ENCODE measurements at places on chromosomes 13 and 19.

DNA sequence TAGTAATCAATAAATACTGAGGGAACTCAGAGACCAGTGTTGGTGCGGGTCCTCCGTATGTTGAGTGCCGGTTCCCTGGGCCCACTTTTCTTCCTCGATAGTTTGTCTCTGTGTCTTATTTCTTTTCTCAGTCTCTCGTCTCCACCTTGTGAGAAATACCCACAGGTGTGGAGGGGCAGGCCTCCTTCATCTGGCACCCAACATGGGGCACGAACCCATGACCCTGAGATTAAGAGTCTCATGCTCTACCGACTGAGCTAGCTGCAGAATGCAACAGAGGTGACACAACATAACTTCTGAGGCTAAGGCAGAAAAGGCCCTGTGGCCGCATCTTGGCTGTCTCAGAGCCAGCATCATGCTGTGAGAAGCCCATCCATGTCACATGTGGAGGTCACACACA, 5.3 kb upstream of the ZNF613 start:
- DNase-seq: no peak

DNA sequence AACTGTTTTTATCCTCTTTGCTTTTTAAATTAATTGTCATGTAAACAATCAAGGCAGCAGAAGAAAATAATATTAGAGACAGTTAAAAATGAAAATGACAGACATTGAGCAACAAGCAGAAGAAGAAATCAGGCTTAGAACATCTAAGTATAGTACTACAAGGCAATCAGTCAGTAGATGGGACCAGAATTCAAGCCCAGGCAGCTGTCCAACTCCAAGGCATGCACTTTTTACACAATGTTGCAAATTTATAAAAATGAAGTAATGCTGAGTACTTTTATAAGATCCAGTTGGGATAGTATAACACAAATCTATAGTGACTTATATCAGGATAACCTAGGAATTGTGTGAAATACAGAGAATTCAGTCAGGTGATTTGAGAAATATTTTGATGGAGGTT, 2815.8 kb downstream of the PCDH9 start:
- no peak for DNase-seq

GRCh38 chr13:52832313-52832712, 16.1 kb downstream of the PCDH8 start:
- no peak for DNase-seq

DNA sequence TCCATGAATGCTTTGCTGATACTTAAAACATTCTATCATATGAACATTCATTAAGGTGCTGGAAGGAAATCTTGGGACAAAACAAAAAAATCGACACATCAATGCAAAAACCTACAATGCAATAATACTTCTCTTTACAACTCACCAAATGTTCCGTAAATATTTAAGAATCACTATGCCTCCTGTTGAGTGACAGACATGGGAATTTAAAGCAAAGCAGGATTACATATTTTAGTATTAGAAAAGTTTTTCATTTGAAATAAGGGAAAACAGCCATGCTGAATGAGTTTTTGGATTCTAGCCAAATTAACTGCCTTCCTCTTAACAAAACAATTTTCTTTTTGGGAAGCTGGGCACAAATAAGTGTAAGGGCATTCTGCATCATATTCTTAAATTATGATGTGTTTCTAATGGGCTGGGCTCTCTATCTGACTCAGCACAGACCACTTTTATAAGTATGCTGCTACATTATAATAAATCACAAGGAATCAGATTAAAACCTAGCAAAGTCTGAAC, 93.7 kb downstream of the RBM26 start:
- DNase-seq: no peak

DNA sequence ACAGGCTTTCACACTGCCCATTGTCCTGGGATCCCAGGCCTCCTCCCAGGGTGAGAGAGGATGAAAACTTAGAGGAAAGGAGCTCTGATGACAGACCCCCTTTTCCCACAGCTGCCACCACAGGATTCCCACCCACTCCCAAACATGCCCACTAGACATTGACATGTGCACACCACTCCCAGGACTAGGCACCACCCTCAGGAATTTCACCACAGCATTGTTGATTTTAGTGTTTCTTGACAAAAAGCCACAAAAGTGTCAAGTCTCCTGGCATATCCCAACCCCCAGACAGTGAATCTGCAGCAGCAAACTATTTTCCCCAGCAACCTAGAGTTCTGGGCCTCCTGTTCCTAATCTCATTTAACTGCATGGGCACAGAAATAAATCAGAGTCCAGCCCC, 10.1 kb downstream of the ZNF714 start:
- peak; percentile 4 for DNase-seq

DNA sequence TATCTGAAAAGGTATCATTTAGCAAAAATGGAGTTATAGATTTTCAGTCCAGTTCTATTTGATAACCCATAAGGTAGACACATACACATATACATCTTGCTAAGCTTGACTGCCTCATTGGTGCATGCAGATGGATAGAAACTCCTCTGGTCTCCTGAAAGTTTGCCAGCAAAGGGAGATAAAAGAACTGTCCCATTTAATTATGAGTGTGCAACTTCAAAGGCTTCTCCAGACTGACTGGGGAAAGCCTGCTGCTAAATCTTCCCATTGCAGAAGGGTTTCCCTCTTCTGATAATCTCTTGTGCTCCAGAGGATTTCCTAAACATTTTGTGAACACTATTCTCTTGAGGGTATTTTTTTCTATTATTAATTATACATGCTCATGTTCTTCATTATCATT, 131.9 kb downstream of the ITGBL1 start:
- no peak for DNase-seq

DNA sequence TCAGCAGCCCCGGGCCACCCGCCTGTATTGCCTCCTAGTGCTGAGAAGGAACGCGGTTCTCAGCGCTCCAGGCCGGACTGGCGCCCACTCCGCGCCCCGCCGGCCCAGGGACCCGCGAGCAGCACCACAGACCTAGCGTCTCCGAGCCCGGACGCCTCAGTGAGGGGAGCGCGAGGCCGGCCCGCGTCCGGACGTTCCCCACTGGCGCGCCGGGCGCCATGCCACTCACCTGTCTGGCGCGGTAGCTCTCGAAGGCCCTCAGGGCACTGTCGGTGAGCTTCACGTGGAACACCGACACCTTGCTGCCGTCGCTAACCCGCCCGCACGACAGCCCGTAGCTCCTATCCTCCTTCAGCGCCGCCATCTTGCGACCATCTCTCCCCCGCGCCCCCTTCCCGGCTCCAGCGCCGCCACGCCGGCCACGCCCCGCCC, at the start of gene ELL:
ELL (minus strand) TSS at position 379 of the 432 bp plus-strand sequence; CDS start at position 364, 15 bp downstream.
- DNase-seq: no peak

Data from Daoy (cell line).